ENCODE measurements at places on chromosomes 6 and 20. TPM values are rescaled to one million over a fixed set of nuclear protein-coding genes. Genes with fewer than 3 reads are reported as not detected.

RBL1 gene
- 6.6 TPM for total RNA-seq

BMP7 gene
- total RNA-seq = 34.0 TPM

OR2H2 gene
- total RNA-seq = not detected

IL20RA gene
- 3.8 TPM for total RNA-seq

HBS1L gene
- total RNA-seq = 52.8 TPM

SLC23A2 gene
- total RNA-seq = 63.7 TPM

BPIFB1 gene
- total RNA-seq = not detected

CST5 gene
- not detected for total RNA-seq

DLGAP4 gene
- total RNA-seq = 29.3 TPM
